PC-9 (cell line): ENCODE measurements at places on chromosomes 4 and X. TPM values are rescaled to one million over a fixed set of nuclear protein-coding genes. Genes with fewer than 3 reads are reported as not detected.

DNA sequence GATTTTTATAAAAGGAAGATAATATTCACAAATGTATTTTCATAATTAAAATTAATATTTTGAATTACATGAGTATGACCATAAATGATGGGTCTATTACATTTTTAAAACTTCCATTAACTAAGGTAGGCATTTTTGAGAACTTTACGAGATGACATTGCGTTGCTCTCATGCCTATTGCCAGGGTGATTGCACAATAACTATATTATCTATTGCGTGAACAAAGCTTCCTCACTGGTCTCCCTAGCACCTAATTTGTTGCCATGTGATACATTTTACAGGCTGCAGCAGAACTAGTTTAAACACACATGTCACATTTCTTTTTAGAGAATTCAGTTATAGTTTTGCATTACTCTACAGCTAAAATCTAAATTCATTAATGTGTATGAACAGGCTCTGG lies 289.7 kb upstream of the GRID2 start:
- no peak for DNase-seq

- DNase-seq = no peak
Observed at GRCh38 chr4:19969492-19969891, 282.2 kb upstream of the SLIT2 start.

GRCh38 chr4:15873117-15873516 lies 65.4 kb downstream of the FGFBP1 start:
- DNase-seq = no peak

DNA sequence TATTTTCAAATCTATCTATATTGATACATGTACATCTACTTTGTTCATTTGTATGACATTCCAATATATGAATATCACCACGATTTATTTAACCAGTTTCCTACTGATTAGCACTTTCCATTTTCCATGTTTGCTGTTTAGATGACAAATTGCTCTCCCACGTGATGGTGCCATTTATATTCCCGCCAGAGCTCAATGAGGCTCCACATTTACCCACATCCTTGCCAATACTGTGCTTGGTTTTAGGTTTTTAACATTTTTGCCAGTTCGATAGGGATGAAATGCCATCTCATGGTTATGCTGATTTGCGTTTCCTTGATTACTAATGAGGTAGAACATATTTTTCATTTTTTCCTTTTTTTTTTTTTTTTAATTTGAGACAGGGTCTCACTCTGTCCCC lies 86.7 kb upstream of the TRIM2 start:
- no peak for DNase-seq

DNA sequence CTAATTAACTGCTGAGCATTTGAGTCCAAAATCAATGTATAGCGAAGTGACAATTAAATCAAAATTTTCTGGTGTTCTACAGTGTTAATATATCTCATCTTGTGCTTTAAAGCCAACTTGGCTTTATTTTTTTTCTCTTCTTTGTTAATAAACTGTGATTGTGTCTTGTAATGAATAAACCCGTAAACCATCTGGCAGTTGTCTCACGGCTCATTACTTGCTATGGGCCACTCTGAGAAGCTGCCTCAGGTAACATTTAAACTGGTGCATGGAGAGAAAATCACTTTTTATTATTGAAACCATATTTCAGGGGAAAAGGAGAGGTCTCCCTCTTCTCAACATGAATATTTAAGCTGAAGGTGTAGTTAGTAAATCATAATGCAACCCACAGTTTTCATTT lies 694.0 kb downstream of the KCTD8 start:
- DNase-seq = no peak

Gene TIGD2
- total RNA-seq = 10.9 and 11.5 TPM in 2 replicates

Gene MFAP3L
- 6.2 and 6.9 TPM in 2 replicates for total RNA-seq
